Ovary (tissue), 10 donors: ENCODE measurements at places on chromosomes 16 and 17. TPM values are rescaled to one million over a fixed set of nuclear protein-coding genes. Genes with fewer than 3 reads are reported as not detected.
A peak's percentile ranks its signal among the peaks of the same experiment; 100 is the strongest.

DNA sequence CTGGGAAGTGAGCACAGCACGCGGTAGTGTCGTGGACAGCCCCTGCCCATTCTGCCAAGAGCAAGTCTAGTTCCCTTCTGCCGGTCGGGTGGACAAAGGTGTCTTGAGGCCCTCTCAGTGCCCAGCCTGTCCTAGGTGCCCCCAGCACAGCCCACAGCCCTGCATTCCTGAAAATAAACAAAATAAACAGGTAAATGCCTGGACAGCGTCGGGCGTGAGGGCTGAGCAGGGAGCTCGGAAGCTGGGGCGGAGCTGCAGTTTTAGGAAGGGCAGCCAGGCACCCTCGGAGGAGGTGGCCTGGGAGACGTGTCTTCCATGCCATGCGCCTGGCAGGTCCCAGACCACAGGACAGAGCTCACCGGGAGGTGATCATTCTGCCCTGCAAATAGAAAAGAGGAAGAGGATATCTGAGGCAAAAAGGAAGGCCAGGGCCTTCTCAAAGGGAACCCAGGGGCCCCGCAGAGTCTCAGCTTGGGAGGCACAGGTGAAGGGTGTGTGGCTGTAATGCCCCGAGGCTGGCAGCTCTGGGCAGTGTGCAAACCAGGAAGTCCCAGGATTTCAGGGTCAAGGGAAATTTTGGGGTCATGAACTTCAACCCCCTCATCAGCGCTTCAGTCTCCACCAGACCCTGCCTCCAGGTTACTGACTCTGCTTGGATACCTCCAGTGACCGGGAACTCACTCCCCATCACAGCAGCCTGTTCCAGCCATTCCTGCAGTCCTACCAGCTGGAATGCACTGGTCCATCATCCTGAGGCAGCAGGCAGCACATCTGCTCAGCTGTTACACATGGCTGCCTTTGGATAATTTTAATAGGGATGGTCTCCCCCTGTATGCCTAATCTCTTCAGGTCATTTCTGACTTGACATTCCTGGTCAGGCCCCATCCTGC, 1.7 kb downstream of the ZNF469 start:
- H3K27ac ChIP-seq: no peak overlapping the region
- peak; percentile 14 for DNase-seq
- peaks cover 19% of the 10 kb centered on the region for H3K4me1 ChIP-seq
- no peaks in the 10 kb centered on the region for H3K36me3 ChIP-seq

DNA sequence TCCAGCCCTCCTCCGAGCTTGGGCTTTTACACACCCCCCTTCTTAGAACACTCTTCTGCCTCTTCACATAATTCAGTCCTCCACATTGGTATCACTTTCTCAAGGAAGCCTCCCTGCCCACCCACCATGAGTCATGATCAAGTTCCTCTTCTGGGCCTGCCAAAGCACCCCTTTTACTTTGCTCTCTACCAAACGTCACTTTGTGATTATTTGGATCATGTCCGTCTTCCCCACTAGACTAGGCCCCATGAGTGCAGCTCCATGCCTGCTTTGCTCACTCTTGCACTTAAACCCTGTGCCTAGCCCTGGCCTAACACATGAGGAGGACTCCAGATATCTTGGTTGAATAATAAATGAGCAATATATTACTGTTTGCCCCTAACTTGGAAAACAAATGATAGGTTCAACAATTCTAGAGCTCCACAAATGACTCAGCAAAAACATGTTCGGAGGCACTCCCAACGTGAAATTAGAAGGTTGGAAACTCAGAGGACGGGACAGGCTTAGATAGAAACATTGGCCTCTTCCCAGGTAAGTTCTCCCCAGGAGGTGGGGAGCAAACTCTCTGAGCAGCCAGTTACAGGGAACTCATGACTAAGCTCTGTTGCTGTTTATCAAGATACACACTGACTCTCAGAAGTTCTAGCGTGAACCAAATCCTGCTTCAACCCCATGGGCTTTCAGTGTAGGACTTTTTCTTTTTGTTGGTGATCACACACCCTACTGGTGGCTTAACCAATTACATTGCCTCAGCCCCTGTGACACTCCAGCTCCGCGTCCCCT, 28.3 kb downstream of the G6PC1 start:
- no peak overlapping the region for H3K4me3 ChIP-seq
- H3K4me1 ChIP-seq: peaks cover 3% of the 10 kb centered on the region
- H3K36me3 ChIP-seq: no peaks in the 10 kb centered on the region
- H3K27ac ChIP-seq: peak overlapping the region; percentile 32

DNA sequence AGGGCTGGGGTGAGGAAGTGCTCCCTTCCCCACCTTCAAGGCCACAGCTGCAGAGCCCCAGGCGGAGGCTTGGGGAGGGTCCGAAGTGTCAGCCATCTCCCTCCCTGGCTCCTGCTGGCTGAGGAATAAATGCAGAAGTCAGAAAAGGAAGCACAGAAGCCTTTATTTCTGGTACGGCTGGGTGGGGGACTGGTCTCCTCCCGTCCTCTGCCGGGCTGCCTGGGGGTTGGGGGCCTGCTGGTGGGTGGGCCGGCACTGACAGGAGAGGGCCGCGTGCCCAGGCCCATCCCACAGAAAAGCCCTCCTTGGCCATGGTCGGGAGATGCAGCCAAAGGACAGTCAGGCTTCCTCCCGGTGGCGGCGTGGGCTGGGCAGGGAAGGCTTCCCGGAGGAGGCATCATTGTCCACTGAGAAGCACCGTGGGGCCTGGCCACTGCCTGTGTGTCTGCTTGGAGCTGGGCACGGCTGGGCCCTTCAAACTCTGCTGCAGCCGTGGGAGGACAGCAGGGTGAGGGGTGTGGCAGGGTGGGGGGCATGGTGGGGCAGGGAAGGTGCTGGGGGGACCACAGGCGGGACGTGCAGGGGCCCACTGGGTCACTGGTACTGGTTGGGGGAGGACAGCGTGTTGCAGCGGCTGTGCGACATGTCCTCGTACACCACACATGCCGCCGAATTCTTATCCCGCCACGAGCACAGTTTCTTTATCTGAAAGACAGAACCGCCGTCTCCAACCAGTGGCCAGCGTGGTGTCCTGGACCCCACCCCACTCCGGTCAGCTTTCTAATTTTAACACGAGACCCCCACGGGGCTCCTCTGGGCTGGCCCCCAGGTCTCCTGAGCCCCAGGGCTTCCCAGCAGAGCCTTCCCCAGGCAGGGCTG, 2.4 kb downstream of the CD7 start:
- no peak for DNase-seq
- H3K4me3 ChIP-seq: no peak overlapping the region
- H3K4me1 ChIP-seq: peaks cover 1% of the 10 kb centered on the region
- no peak overlapping the region for H3K27ac ChIP-seq
- H3K27me3 ChIP-seq: no peaks in the 10 kb centered on the region

GRCh38 chr17:12765548-12765947, 23.8 kb upstream of the ARHGAP44 start:
- H3K27me3 ChIP-seq: no peaks in the 10 kb centered on the region
- no peaks in the 10 kb centered on the region for H3K36me3 ChIP-seq
- H3K4me3 ChIP-seq: no peak overlapping the region
- peak; percentile 40 for DNase-seq

DNA sequence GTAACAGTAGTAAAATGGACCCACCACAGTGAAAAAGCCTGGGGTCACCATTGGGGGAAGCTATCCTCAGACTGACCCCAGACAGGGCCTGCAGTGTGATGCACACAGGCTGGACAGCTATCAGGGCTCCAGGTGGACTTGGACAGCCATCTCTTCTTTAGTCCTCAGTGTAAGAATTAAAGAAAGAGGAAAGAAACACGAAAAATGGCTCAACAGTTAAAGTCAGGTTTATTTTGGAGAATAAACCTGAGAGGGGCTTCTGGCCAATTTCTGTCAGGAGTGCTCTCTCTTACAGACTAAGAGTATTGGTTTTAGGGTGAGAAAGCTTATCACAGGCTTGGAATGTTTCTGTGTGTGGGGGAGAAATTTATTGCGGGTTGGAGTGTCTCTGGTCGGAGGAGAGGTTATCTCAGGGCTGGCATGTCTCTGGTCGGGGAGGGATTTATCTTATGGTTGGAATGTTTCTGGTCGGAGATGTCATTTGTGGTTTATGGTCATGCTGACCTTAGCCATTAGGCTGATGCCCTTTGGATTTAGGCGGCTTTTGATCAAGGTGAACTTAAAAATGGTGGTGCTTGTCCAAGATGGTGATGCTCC, 10.8 kb upstream of the B4GALNT2 start:
- H3K36me3 ChIP-seq: no peaks in the 10 kb centered on the region
- no peaks in the 10 kb centered on the region for H3K4me1 ChIP-seq
- H3K27ac ChIP-seq: no peak overlapping the region
- H3K4me3 ChIP-seq: no peak overlapping the region
- no peaks in the 10 kb centered on the region for H3K27me3 ChIP-seq

- no peaks in the 10 kb centered on the region for H3K27me3 ChIP-seq
- no peak overlapping the region for H3K4me3 ChIP-seq
- no peaks in the 10 kb centered on the region for H3K4me1 ChIP-seq
- no peak overlapping the region for H3K27ac ChIP-seq
Measured at GRCh38 chr17:34081269-34081668, 173.8 kb upstream of the CCL2 start.

GRCh38 chr16:79673635-79674034, 73.1 kb upstream of the MAF start:
- H3K4me1 ChIP-seq: peaks cover 3% of the 10 kb centered on the region
- DNase-seq: no peak
- H3K27me3 ChIP-seq: no peaks in the 10 kb centered on the region
- H3K4me3 ChIP-seq: no peak overlapping the region
- H3K27ac ChIP-seq: no peak overlapping the region

- no peaks in the 10 kb centered on the region for H3K27me3 ChIP-seq
- no peaks in the 10 kb centered on the region for H3K36me3 ChIP-seq
- no peak overlapping the region for H3K27ac ChIP-seq
- no peaks in the 10 kb centered on the region for H3K4me1 ChIP-seq
- DNase-seq: no peak
Measured at GRCh38 chr17:4098521-4099209, 44.2 kb downstream of the ZZEF1 start.

GRCh38 chr17:45715787-45716186, 68.3 kb upstream of the CRHR1 start:
- no peak for DNase-seq
- no peak overlapping the region for H3K27ac ChIP-seq
- no peaks in the 10 kb centered on the region for H3K4me1 ChIP-seq
- no peaks in the 10 kb centered on the region for H3K27me3 ChIP-seq
- no peak overlapping the region for H3K4me3 ChIP-seq
- no peaks in the 10 kb centered on the region for H3K36me3 ChIP-seq

- H3K27ac ChIP-seq: no peak overlapping the region
- no peak for DNase-seq
- peaks cover 16% of the 10 kb centered on the region for H3K4me1 ChIP-seq
Measured at GRCh38 chr16:20910781-20911321, 10.3 kb downstream of the LYRM1 start.

DNA sequence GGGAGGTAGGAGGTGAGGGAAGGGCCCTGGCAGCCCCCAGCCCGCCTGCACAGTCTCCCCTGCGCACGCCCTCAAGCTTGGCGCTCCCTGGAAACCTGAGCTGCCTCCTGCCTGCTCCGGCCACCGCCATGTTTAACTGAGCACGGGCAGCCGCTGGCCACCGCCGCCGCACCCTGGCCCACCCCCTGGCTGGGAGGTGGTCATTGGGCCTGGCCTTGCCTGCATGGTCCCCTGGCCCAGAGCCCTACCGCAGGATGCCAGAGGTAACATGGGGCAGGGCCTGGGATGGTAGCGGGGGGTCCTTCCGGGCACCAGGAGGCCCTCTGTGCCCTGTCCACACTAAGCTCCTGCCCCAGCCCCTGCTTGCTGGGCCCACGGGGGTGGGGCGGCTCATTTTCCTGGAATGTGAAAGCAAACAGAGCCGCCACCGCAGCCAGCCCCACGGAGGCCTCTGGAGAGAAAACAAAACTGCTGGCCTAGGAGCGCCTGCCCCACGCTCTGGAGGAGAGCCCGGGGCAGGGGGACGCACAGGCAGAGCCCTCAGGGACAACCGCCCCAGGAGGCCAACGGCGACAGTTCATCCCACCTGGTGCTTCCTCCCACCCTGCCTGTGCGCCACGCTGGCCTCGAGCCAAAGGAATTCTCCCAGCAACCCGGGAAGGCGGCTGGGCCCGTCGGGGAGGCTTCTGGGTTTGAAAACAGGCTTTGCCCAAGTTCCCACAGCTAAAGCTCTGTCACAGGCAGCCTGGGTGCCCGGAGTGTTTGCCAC, 8.9 kb downstream of the NHERF2 start:
- no peaks in the 10 kb centered on the region for H3K27me3 ChIP-seq
- no peaks in the 10 kb centered on the region for H3K36me3 ChIP-seq
- peaks cover 64% of the 10 kb centered on the region for H3K4me1 ChIP-seq
- peak overlapping the region; percentile 2 for H3K4me3 ChIP-seq
- peak overlapping the region; percentile 92 for H3K27ac ChIP-seq

DNA sequence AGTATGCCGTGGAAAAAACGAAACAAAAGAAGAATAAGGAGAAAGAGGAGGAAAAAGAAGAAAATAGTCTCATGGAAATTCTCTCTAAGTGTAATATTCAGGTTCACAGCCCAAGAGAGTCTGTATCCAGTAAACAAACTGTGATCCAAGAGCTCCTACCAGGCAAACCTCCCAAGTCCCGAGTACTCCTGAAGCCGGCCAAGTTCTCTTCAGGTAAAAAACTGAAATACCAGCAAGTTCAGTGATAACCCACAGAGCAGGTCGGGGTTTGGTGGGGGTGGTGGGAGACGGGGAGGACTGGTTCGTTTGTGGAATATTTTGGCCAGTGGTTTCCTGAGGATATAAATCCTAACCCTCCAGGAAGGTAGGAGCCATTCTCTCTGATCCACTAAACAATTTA, 8.5 kb upstream of the TVP23B start:
- H3K27ac ChIP-seq: no peak overlapping the region
- no peaks in the 10 kb centered on the region for H3K27me3 ChIP-seq
- H3K36me3 ChIP-seq: no peaks in the 10 kb centered on the region
- H3K4me3 ChIP-seq: no peak overlapping the region

DNA sequence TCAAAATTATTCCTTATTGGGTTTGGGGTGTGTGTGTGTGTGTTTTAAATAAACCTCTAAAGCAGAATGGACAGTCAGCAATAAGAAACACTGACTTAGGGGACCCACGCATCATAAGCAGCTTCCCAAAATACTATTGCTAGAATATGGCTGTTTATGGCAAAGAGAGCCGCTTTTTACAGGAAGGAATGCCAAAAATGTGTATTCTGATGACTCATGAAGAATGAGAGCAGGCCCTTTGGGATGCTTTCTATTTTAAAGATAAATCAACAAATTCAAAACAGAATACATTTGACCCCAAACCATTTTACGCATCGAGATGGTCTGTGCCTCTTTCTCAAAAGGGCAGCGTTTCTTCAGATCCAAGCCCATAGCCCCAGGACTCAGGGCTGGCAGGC, 37.5 kb downstream of the ARHGAP17 start:
- no peaks in the 10 kb centered on the region for H3K27me3 ChIP-seq
- no peak for DNase-seq
- no peak overlapping the region for H3K4me3 ChIP-seq
- no peak overlapping the region for H3K27ac ChIP-seq
- peaks cover 19% of the 10 kb centered on the region for H3K4me1 ChIP-seq

GRCh38 chr17:42846594-42847280, 2.4 kb downstream of the AOC2 start:
- no peaks in the 10 kb centered on the region for H3K36me3 ChIP-seq

GRCh38 chr17:32385971-32386370, 36.0 kb downstream of the ZNF207 start:
- DNase-seq: no peak
- H3K4me1 ChIP-seq: no peaks in the 10 kb centered on the region
- no peak overlapping the region for H3K4me3 ChIP-seq
- no peak overlapping the region for H3K27ac ChIP-seq
- no peaks in the 10 kb centered on the region for H3K27me3 ChIP-seq
- no peaks in the 10 kb centered on the region for H3K36me3 ChIP-seq

STAC2 gene
- 1.2 TPM for total RNA-seq

SLC16A13 gene
- 2.1 TPM for total RNA-seq

KCNH4 gene
- 0.18 TPM for total RNA-seq

CES1 gene
- total RNA-seq: 50.5 TPM

TBC1D26 gene
- total RNA-seq: 0.32 TPM

AANAT gene
- total RNA-seq: not detected

NFAT5 gene
- total RNA-seq: 47.9 TPM

ADAM11 gene
- 0.43 TPM for total RNA-seq

IL21R gene
- total RNA-seq: 0.05 TPM

TAT gene
- 0.34 TPM for total RNA-seq

KRTAP17-1 gene
- total RNA-seq: not detected
